ENCODE measurements at places on chromosomes 4 and X. TPM values are rescaled to one million over a fixed set of nuclear protein-coding genes. Genes with fewer than 3 reads are reported as not detected.

CDX4 gene
- total RNA-seq = not detected

MAGEB3 gene
- total RNA-seq = not detected

STK26 gene
- total RNA-seq = 0.11 TPM

GRCh38 chr4:84378356-84378755 is 120.7 kb downstream of the NKX6-1 start:
- no peak for DNase-seq

GRCh38 chr4:143016171-143016570 is 168.5 kb upstream of the USP38 start:
- DNase-seq = no peak
